ENCODE measurements at places on chromosomes 5 and 9.

DNA sequence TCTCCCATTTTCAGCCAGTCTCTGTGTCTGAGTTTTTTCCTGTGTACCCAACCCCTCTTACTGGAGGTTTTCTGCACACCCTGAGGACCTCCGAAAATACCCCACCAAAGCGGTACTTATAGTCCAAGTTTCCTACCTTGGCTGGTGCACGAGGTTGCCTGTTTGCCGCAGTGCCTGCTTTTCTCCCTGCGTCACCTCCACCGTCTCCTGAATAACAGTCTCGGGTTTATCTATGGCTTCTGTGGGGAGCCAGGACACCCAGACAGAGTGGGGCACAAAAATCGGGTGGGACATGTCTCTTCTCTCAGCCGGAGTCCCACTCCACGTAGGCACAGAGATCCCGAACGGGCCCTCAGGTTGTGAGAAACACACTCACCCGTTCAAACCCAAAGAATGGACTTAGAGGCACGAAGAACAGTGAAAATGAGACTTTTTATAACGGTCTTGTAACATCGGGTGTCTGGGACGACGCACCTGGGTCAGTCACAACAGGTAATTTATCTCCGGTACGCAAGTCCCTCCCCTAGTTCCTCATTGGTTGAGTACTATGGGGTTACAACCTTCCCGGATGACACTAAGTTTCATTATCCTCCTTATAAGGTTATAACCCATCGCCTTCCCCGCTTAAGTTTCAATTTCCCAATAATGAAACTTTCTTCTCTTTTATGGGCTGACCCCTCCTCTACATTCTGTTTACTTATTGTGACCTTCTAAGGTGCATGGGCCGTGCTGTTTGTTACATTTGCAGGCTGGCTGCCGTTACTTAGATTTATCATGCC lies 970.2 kb upstream of the COX7C start:
- DNase-seq, result no peak

- no peak for DNase-seq
These were observed 24.6 kb downstream of the SERINC5 start for GRCh38 chr5:80231243-80231642.

- no peak for DNase-seq
These were observed 78.8 kb downstream of the KLHL3 start for GRCh38 chr5:137657073-137657472.

DNA sequence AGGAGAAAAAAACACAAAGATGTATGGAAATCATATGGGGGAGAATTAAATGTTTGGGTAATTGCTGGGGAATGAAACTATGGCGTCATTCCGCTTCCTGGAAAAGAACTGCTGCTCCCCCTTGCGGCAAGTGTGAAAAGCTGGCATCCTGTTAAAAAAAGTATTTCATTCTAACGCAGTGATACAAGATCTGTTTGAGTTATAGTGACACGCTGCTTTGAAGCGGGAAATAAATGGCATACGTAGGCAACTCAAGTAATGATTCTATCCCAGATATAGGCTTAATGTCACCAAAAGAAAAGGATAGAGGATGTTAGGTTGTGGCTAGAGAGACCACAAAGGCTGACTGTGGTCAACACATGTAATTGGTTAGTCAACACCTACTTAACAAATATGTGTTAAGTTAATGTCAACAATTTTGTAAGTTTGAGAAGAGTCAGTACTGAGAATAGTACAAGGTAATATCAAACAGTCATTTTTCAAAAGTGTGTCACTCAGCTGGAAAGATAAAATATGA lies 70.2 kb upstream of the ALDH1A1 start:
- no peak for DNase-seq

- DNase-seq, result no peak
These were observed 9.5 kb downstream of the GRHPR start for GRCh38 chr9:37432020-37432419.

Measured in nucleus accumbens (tissue), 56 donors.